ENCODE measurements at places on chromosomes 5 and 9. TPM values are rescaled to one million over a fixed set of nuclear protein-coding genes. Genes with fewer than 3 reads are reported as not detected.
A peak's percentile ranks its signal among the peaks of the same experiment; 100 is the strongest.

DNM1 gene
- total RNA-seq, result 0.65 TPM

TEK gene
- not detected for total RNA-seq

CAMK4 gene
- total RNA-seq, result 0.04 TPM

C5 gene
- total RNA-seq, result 10.2 TPM

COL27A1 gene
- not detected for total RNA-seq

TTC1 gene
- total RNA-seq, result 48.1 TPM

GMCL2 gene
- total RNA-seq, result not detected

DEPDC1B gene
- total RNA-seq, result 22.7 TPM

PCDHB16 gene
- 0.54 TPM for total RNA-seq

CCL21 gene
- not detected for total RNA-seq

KIAA0825 gene
- 2.0 TPM for total RNA-seq

ZNF300 gene
- total RNA-seq, result not detected

LCN10 gene
- total RNA-seq, result not detected

OLFML2A gene
- total RNA-seq, result not detected

PCDHB4 gene
- total RNA-seq, result not detected

LCN15 gene
- total RNA-seq, result not detected

FOXI1 gene
- not detected for total RNA-seq

DNA sequence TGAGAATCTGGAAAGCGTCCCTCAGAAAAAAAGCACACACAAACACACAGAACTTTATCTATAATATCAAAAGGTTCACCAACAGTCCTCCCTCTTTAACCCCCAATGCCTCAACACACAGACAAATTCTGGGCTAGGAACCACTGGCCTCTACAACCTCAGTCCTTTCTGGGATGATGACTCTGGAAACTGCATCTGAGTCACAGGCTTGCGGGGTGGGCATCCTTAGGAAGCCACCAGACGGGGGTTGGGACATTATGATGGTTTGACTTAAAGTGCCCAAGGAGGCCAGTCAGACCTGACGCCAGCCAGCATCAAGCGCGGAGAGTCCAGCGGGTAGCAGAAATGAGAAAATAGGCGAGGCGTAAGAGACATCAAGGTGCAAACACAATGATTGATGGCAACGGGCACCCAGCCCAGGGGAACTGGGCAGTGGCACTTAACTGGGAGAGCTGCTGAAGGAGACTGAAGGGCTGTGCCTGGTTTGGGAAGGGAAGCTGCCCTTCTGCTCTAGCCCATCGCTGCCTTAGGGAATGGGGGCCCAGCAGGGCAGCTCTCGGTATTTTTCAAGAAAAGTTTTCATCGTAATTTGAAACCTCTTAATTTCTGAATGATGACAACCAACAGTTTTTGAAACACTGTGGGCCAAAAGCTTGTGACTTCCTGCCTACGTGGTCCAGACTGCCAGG is 20.7 kb downstream of the SPRY4 start:
- no peak for DNase-seq

DNA sequence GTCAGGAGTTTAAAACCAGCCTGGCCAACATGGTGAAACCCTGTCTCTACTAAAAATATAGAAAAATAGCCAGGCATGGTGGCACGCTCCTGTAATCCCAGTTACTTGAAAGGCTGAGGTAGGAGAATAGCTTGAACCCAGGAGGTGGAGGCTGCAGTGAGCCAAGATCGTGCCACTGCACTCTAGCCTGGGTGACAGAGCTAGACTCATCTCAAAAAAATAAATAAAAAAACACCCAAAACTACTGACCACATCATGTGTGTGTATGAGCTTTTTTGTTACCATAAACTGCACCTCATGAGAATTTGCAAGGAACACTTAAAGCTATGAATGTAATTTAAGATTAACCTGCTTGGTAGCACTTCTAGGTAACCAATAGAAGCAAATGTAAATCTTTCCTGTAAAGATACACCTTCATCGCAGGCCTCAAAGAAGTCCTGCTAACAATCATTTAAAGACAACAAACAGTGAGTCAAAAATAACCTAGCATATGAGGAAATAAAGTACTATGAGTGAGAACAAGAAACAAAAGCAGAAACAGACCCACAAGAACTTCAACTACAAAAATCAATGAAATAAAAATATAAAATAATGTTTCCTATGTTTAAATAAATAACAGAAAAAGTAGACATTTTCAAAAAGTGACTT is 13.0 kb downstream of the SLC38A9 start:
- no peak for DNase-seq

GRCh38 chr9:75930730-75931321 is 40.4 kb downstream of the PCSK5 start:
- no peak for DNase-seq

GRCh38 chr9:33161589-33162132 is 5.5 kb downstream of the B4GALT1 start:
- DNase-seq, result no peak

- no peak for DNase-seq
Measured at GRCh38 chr5:36147681-36148080, 4.0 kb downstream of the LMBRD2 start.

DNA sequence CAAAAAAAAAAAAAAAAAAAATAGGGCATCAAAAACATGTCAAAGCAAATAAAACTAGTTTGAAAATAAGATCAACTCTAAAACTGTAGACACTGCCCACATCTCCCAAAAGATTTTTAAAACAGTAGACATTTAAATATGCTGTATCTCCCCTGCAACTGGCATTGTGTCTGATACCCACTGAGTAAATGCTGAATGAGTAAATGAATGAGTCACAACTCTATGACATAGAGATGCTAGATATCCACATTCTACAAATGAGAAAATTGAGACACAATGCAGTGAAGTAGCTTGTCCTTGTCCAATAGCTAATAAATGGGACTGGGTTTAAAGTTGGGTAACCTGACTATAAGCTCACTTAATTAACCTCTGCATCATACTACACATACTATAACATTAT is 14.1 kb upstream of the MAP1B start:
- no peak for DNase-seq

- peak; percentile 83 for DNase-seq
Measured at GRCh38 chr5:158820891-158821290, 278.8 kb downstream of the EBF1 start.

DNA sequence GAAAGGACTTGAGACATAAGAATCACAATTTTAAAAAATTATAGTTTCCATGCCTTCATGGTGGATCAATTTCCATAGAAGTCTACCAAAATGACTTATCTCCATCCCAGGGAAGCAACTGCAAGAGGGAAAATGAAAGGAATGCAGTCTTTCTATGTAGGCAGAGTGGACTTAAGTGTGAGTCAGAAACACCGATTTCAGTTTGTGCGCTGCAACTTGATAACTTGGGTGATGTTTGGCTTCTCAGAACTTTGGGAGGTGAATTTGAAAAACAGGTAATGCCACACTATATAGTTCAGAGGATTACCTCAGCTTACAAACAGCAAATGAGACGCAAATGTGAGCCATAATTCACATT is 708 bp upstream of the CSNK1G3 start:
- no peak for DNase-seq

DNA sequence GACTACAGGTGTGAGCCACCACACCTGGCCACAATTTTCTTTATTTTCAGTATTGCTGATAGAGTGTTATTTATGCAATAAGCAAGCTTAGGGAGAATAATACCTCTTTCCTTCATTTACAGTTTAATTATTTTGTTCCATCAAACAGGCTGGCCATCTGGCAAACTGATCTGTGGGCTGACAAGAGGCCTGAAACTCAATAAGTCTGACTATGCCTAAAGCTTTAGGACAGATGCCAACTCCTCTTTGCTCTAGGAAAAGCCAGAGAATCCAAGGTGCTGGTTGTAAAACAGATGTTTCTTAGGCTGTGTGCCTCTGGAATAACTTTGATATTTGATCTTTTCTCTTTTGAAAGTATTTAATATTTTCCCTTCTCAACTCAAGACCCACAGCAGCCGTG is 98.4 kb downstream of the TARS1 start:
- DNase-seq, result no peak

DNA sequence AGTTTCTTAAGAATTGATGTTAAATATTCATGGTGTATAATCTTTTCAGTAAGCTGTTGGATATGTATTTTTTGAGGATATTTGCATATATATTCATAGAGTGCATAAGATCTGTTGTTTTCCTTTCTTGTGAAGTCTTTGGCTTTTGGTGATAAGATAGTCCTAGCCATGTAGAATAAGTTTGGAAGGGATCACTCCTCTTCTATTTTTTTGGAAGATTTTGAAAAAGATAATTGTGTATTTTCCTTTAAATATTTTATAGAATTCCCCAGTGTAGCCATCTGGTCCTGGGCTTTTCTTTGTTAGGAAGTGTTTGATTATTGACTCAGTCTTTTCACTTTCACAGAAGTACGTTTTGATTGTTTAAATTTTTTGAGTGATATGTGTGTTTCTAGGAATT is 318.8 kb upstream of the CDH10 start:
- no peak for DNase-seq

- DNase-seq, result no peak
Measured at GRCh38 chr5:370959-371810, 49.7 kb downstream of the AHRR start.

GRCh38 chr9:37677435-37677834 is 26.7 kb downstream of the FRMPD1 start:
- DNase-seq, result no peak

DNA sequence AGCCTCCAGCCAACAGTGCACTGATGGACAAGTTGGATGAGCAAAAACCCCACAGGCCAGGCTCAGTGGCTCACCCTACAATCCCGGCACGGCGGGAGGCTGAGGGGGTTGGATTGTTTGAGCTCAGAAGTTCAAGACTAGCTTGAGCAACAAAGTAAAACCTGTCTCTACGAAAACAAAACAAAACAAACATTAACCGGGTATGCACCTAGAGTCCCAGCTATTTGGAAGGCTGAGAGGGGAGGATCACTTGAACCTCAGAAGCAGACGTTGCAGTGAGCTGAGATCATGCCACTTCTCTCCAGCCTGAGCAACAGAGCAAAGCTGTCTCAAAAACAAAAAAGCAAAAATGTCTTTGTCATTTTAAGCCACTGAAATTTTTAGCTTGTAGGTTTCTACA is 55.1 kb upstream of the DMRT1 start:
- no peak for DNase-seq

GRCh38 chr5:108303086-108303485 is 78.8 kb downstream of the FBXL17 start:
- no peak for DNase-seq

- no peak for DNase-seq
Measured at GRCh38 chr5:148834689-148835088, 8.3 kb downstream of the ADRB2 start.

- DNase-seq, result no peak
Measured at GRCh38 chr5:123651234-123651633, 139.3 kb downstream of the CSNK1G3 start.

- DNase-seq, result peak; percentile 95
Measured at GRCh38 chr9:128438343-128439109, 17.3 kb upstream of the ODF2 start.

GRCh38 chr5:88925692-88926490 is 42.9 kb upstream of the MEF2C start:
- no peak for DNase-seq

DNA sequence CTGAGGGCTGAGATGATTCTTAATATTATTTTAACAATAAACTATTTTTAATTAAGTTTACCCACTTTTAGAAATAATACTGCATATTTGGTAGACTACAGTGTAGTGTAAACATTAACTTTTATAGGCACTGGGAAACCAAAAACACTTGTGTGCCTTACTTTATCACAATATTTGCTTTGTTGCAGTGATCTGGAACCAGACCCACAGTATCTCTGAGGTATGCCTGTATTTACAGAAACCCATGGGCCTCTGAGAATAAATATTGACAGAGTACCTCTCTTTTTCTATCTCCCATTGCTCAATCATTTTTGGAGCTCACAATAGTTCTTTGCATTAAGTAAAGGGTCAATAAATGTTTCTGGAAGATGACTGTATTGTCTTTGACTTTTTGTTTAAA is 73.3 kb downstream of the SLCO4C1 start:
- DNase-seq, result no peak

DNA sequence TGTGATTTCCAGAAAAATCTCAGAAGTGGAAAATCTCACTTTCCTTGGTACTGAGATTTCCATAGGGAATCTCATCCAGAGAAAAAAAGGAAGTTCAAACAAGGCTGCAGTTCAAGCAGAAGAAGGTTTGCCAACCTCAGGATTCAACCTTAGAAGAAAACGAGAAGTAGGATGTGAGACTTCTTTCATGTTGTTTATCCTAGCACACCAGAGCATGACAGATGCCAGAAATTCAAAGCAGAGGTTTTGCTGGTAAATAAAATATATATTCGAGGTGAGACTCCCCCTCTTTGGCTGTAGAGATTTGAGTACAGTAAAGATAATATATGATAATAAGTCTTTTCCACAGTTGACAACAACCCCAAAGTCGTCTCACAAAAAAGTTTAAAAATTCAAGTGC is 116.9 kb upstream of the SMC2 start:
- no peak for DNase-seq

- no peak for DNase-seq
Measured at GRCh38 chr5:145463634-145464033, 371.5 kb downstream of the PRELID2 start.

GRCh38 chr5:13107537-13107936 is 837.0 kb downstream of the DNAH5 start:
- DNase-seq, result no peak

- no peak for DNase-seq
Measured at GRCh38 chr9:124137944-124138335, 119.8 kb upstream of the NEK6 start.
